Non-pigmented ciliary epithelial cell (primary cell): ENCODE measurements at places on chromosomes 6 and 20.

- no peak for DNase-seq
Observed at GRCh38 chr6:6920114-6920986, 187.4 kb upstream of the RREB1 start.

DNA sequence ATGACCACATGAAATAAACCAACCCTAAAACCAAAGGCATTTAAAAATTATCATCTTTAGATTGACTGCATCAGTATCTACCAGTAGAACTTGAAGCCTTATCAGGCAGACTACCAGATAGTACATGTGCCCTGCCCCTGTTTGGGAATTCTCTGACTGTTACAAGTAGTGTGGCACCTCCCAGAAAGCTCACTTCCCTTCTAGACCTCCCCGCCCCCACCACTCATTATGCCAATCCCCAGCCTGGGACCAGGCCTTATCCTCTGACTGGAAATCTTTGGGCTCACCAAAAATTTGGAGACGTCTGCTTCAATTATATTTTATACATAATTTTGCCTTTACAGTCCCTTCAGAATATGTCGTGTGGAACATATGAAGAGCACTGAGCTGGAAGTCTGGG, 155.6 kb downstream of the TFAP2B start:
- DNase-seq: no peak

- DNase-seq: no peak
Observed at GRCh38 chr6:42165016-42165415, 8.1 kb upstream of the GUCA1A start.

GRCh38 chr20:34445177-34446065, 70.8 kb upstream of the DYNLRB1 start:
- no peak for DNase-seq

GRCh38 chr6:13813026-13813425, 1.3 kb downstream of the MCUR1 start:
- DNase-seq: no peak

DNA sequence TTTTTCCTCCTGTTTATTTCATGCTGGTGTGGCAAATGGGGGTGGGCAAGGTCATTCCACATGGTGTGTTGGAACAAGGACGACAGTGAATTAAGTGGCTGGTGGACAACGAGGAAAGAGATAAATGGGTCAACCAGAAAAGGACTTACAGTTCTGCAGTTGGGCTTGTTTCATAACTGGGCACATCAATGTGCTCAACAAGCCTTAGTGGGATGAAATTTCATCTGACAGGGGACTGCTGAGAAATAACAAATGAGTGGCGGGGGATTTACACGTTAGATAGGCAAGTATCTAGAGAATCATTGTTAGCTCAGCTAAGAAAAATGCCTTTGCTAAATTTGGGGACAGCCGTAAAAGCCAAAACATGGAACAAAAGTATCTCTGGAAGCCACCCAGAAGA, 163.6 kb downstream of the NRN1 start:
- no peak for DNase-seq

- DNase-seq: no peak
Observed at GRCh38 chr20:1479831-1480595, 11.2 kb downstream of the SIRPB2 start.

- no peak for DNase-seq
Observed at GRCh38 chr6:41638935-41639808, 904 bp downstream of the MDFI start.

GRCh38 chr6:161044335-161044734, 52.8 kb downstream of the MAP3K4 start:
- DNase-seq: no peak

- no peak for DNase-seq
Observed at GRCh38 chr6:170152124-170152926, 138.6 kb downstream of the DLL1 start.

DNA sequence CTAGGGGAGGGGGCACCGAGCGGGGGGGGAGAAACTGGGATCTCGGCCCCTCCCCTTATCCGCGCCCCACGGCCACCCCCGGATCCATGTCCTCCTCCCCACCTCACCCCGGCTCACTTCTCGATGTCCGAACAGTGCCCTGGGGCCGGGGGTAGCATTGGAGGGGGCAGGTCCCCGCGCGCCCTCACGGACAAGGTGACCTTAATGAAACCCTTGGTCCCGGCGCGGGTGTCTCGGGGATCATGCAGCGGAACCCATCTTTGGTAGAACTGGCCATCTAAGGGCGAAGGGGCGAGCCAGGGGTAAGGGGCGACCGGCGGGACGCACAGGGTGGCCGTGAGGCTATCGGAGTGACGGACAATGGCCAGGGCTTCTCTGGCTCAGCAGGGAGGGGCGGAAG, 13.6 kb upstream of the SPAG4 start:
- DNase-seq: no peak

- no peak for DNase-seq
Observed at GRCh38 chr6:168314948-168315347, 4.6 kb downstream of the DACT2 start.
